ENCODE measurements at places on chromosomes 12 and 14.

DNA sequence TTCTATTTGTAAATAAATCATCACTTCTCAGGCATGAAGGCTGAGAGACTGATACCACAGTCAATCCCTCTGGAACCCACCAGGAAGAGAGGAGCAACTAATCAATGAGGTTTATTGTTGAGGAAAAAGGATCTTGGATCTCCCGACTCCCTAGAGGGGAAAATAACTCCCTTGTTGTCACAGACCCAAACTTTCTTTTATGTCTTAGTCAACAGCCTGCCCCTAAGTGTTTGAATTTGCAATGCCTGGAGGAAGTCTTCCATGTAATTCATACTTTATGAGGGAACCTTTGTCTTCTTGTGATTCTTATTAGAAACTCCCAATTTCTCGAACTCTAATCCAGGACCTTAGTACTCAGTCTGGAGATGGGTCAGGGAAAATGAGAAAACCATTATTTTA, 805.8 kb downstream of the DIO2 start:
- no peak for DNase-seq

DNA sequence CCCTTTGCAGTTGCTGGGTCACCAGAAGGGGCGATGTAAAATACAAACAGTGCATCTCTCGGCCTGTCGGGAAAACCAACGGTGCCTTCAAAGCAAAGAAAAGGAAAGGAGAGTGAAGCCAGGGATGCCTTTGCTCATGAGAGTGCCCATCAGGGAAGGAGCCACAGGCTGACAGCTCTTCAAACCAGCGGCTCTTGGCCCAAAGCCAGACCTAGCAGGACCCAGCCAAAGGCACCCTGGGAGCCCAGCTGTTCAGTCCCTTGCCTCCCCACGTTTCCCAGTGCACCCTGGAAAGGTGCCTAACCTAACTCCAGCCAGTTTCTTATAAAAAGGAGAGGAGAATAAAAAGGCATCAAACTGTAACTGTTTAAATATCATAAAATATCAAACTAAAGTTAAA, 29.2 kb downstream of the PRMT8 start:
- no peak for DNase-seq

DNA sequence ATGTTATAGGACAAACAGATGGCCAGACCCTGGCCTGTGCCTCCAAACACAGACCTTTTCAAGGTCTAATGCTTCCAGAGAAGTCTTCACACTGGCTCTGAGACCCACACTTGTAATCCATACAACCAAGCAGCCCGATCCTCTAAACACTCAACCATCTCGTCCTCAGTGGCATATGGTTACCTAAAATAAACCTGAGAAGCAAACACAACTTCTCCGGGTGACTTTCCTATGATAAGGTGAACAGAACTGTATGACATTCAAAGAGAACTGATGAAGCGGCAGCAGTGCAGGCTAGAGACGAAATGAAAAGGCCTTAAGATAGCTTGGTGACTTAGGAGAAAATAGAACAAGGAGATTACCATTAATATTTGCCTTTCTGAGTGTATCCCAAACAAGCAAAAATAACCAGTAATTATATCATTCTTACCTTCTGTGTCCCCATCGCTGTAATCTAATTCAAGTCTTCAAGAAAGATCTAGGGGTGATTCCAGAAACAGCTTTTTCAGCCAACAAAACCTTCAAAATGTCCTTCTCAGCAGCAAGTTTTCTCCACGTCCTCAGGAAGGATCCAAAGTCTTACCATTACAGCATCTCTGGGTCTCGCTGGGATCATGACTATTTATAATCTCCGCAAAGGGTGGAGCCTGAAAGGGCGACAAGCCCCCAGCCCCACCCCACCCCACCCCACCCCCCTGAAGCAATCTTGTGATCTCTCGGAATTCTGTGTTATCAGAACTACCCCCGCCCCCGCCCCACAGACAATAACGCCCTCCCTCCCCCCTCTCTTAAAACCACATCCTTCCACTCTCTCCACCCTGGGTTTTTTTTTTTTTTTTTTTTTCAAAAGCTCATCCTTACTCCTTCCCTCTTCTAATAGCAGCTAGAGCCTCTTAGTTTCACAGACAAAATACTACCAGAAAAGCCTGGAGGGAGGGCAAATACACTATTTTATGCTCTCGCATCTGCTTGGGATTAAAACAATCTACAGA, at the start of gene SLC2A3:
TSS of gene SLC2A3 (minus strand) at position 598 of the 992 bp plus-strand sequence. CDS start at position 445, 153 bp downstream.
- peak; percentile 74 for DNase-seq

DNA sequence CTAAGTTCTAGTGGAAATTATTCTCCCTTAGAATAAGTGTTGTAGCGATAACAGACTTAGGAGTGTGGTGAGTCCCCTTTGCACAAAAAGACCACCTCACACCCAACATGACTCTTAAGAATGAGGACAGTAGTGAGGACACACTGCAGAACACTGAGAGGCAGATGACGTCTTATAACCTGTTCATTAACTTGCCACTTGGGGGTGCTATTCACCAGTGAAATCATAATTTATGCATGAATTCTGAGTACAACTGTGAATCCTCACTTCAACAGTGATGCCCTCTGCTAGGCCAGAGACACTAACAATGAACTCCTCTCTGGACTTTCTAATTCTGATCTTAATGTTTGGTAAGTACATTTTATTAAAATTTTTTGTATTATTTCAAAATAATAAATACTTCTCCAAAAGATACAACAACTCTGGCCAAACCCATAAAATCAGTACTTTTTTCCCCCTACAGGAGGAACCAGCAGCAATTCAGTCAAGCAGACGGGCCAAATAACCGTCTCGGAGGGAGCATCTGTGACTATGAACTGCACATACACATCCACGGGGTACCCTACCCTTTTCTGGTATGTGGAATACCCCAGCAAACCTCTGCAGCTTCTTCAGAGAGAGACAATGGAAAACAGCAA, 274.7 kb downstream of the DAD1 start:
- DNase-seq, result peak; percentile 67

DNA sequence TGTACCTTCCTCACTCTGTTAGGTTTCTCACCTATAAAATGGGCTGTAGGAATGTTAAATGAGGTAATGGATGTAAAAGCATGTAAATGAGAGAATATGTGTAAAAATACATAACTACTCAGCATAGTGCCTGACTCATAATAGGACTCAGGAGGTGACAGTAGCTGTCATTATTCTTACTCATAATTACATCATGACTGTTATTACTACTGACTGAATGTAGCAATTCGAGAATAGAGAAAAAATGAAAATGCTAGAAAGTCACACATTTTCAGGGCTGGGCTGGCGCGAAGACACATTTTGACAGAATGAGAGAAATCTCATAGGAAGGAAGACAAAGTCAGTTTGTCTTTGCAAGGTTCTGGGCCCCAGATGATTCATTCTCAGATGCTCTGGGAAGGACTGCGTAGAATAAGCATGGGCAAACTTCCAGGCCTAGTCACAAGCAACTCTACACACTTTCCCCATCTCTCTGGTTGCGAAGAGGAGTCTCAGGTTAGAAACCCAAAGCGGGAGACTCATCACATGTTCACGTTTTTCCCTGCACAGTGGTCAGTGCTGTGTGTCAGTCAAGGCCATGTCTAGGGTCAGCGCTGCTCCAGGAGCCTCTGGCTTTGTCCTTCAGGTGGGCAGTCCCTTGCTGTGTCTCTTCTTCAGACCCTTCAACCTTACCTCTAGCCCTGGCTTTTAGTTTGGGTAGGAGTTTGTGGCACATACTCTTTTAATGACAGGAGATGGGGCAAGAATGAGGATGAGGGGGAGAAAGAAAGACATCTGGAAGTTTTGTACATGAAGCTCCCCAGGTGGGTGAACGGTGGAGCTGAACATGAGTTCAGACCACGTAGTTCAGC, 8.4 kb downstream of the GPRC5A start:
- DNase-seq, result peak; percentile 65

- DNase-seq, result no peak
Observed at GRCh38 chr12:102010265-102010994, 51.4 kb downstream of the WASHC3 start.

- DNase-seq, result no peak
Observed at GRCh38 chr12:52799505-52800211, 3.7 kb upstream of the KRT3 start.

GRCh38 chr14:56145965-56146364, 27.8 kb downstream of the PELI2 start:
- DNase-seq, result no peak

DNA sequence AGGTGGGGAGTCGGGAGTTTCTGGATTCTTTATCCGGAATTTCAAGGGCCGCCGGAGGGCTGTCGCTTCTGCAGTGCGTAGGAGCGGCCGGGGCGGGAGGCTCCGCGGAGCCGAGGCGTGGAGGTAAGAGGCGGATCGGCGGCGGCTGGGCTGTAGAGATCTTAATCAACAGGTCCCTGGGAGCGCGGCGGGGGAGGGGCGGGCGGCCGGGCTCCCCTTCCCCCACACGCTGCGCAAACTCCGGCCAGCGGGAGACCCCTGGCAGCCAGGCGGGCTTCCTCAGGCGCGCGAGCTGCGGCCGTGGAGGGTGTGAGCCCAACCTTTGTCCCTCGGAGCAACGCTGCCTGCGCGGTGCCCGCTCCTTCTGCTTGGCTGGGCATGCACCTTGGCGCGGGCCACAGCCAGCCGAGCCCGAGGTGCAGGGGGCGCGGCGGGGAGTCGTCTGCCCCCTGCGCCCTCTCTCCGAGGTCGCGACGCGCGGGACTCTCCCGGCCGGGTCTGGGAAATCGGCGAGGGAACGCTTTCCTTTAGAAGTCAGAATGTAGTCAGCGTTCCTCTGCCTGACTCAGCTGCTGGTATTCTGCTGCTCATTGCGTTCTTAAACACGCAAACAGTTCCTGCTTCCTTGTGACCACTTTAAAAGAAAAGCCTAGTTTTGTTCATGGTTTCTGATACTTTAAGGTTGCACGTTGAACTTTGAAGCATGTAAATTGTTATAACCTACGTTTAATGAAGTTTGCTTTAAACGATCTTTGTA, at the start of gene PALS1:
TSS of gene PALS1 (plus strand) at position 25 of the 757 bp plus-strand sequence. CDS start 37,736 bp downstream, outside the sequence.
- DNase-seq, result peak; percentile 52

GRCh38 chr14:29528889-29529288, 398.8 kb downstream of the PRKD1 start:
- DNase-seq, result no peak

DNA sequence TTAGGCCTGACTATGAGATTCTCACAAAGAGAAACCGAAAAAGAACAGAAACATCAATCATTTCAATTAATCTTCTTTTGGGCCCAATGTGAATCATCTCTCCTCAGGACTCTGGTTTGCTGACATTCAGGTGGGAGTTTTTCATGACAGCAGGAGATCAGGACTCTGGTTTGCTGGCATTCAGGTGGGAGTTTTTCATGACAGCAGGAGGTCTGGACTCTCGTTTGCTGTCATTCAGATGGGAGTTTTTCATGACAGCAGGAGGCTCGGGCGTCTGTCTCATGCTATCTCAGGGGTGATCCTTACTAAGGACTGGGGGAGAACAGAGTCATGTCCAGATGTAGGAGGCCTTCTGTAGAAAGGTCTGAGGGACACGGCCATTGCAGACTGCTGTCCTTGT, 40.1 kb upstream of the PARP11 start:
- no peak for DNase-seq

DNA sequence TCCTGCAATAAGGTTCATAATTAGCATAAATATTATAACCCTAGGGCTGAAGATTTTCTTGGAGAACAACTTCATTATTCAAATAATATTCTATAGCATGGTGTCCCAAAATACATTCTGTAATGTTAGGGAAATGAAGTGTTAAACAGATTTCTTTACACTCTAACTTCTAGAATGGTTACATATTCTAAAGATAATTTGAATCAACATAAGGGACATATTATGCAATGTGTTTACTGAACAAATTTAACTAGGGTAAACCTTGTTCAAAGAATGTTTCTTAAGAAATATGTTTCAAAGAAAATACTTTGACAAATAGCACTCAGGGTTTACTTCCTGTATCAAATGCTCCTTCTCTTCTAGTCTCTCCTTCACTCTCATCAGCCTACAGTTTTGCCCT, 281.6 kb downstream of the SLC6A15 start:
- DNase-seq, result no peak

- DNase-seq, result peak; percentile 32
Observed at GRCh38 chr14:82855912-82856391, 1322.3 kb upstream of the SEL1L start.

GRCh38 chr12:20398686-20399085, 30.3 kb downstream of the PDE3A start:
- no peak for DNase-seq

- DNase-seq, result no peak
Observed at GRCh38 chr12:123907726-123908476, 64.7 kb downstream of the CCDC92 start.

DNA sequence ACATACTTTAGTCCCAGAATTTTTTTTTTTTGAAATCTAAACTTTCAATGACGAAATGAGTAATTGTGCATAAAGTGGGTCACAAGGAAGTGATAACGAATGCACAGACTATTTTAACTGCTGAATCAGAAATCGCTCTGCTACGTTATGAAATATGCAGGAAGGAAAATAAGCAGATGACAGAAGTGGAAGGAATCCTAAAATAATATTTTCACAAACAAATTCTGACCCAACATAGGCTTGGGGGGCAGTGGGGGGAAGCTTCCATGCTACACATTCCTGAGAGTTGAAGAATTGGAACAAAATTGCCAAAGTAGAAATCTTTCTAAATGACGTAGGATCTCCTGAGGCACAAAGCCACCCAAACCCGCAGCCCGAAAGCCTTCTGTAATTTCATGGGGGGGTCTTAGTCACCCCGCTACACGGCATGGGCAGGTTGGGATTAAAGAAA, 89.6 kb downstream of the ARF6 start:
- no peak for DNase-seq

- no peak for DNase-seq
Observed at GRCh38 chr14:87877877-87878276, 115.1 kb downstream of the GALC start.

DNA sequence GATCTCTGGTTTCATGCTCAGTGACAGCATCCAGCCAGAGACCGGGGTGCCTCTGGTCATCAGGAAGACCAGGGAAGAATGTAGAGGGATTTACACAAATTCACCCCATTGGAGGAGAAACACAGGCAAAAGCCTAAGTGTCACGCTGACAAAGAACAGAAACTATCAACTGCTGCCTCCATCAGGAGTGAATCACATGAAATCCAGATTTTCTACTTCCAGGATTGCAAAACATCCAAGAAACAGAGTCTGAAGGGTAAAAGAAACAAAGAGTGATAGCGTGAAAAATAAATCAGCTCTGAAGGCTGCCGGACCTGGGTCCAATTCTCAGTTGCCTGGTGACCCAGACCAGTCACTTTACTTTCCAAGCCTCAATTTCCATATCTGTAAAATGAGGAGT, 136.1 kb upstream of the MAP1LC3B2 start:
- no peak for DNase-seq

GRCh38 chr12:90883456-90883855, 71.5 kb downstream of the CCER1 start:
- DNase-seq, result no peak

GRCh38 chr12:47507221-47507620, 198.6 kb downstream of the RPAP3 start:
- DNase-seq, result no peak

DNA sequence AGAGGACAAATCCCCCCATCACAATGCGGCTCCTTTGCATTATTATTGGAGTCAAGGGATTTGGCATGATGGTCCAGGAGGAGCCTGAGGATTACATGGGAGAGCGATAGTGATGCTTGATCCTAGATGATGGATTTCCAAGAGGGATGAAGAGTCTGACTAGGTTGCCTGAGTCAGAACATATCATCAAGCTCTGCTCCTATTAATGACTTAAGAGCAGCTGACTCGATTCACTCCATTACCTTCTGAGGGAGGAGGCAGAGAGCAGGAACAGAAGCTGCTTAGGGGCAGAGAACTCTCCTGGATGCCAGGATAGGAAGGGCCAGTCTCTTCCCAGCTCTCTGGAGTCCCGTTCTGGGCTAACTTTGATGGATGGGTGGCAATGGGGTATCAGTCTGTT, 54.0 kb upstream of the CISTR start:
- DNase-seq, result no peak
